Activated naive CD8-positive, alpha-beta T cell treated with anti-CD3 and anti-CD28 coated beads, Interleukin-2, amount 10 ng/mL, durations not matched to agents 7 days and 5 days (primary cell): ENCODE measurements at places on chromosomes 2 and 18.

DNA sequence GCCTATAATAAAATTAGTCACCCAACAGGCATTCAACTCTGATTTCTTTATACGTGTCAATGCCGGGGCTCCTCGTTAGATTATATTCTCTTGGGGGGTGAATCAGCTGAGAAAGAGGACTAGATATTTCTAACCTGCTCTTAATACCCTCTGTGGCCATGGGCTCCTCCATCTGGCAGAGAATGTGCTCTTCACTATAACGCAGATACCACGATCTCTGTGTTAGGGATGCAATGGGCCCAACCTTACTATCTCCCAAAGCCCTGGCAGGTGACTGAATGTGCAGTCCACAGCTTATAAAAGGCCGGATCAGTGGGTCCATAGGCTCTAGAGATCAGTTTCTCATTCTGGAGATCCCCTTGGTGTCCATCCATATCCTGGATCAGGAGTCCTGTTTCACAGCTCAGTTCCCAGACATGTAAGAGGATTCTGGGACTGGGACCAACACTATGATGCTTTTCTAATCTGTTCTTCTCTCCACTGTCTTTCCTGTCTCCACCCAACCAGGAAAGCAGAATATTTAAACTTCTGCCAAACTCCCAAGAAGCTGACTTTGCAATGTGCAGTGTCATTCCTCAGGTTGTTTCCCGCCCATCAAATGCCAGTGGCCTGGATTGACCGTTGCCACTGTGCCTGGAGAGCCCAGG is 71.4 kb upstream of the CELF4 start:
- DNase-seq = no peak
- H3K4me1 ChIP-seq = no peaks in the 10 kb centered on the region
- no peak overlapping the region for H3K27ac ChIP-seq
- no peak overlapping the region for H3K4me3 ChIP-seq
- H3K27me3 ChIP-seq = no peaks in the 10 kb centered on the region

DNA sequence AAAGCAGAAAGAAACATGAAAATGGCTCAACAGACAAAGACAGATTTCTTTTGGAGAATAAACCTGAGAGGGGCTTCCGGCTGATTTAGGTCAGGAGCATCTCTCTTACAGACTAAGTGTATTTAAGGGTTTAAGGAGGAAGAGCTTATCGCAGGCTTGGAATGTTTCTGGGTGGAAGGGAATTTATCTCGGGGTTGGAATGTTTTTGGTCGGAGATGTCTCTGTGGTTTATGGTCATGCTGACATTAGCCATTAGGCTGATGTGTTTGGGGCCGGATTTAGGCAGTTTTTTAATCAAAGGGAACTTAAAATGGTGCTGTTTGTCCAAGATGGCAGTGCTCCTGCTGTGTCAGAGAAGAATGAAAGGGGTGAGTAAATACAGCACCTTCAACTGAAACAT is 14.4 kb upstream of the PSMA8 start:
- DNase-seq = no peak
- peaks cover 3% of the 10 kb centered on the region for H3K27me3 ChIP-seq
- no peak overlapping the region for H3K27ac ChIP-seq
- H3K36me3 ChIP-seq = no peaks in the 10 kb centered on the region
- H3K4me1 ChIP-seq = no peaks in the 10 kb centered on the region
- H3K4me3 ChIP-seq = no peak overlapping the region

DNA sequence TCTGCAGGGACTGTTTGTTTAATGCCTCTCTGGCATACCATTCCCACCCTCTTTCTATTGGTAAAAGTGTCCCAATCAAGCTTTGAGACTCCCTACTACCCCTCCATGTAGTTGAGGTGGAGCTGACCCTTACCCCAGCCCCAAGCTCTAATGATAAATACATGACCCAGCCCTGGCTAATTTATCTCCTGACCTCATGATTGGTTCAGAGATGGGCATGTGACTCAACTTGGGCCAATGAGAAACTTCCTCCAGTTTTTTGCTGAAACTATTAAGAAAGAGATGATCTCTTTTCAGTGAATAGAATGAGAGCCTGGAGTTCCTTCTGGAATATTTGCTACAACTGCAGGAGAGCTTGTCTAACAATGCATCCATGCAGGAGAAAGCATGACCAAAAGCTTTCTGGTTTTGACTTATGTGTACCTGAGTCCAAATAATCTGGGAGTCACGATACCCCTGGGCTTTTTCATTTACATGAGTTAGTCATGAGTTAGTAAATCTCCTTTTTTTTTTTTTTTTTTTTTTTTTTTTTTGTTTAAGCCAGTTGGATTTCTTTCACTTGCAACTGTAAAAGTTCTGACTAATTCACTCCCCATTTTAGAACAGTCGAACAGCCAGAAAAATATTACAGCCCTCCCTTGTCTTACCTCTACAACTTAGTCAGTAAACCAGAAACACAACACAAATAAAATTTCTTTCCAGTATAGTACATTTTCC is 66.5 kb upstream of the TLK1 start:
- no peak overlapping the region for H3K27ac ChIP-seq
- no peaks in the 10 kb centered on the region for H3K27me3 ChIP-seq
- peaks cover 3% of the 10 kb centered on the region for H3K36me3 ChIP-seq
- no peak for DNase-seq

DNA sequence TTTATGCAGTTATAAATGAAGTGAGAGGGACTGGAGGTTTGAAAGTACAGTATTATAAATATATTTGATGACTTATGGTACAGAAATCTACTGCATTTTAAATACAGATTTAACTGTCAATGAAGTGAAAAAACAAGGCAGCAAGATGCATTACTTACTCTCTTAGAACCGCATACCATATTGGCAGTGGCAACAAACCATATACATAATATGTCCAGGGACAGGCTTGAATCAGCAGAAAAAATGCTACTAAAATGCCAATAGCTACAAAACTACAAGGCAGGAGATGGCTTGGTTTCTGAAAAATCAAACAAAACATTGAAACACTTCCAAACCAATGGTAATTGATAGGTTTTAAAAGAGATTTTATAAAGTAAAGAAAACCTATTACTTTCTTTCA is 77.2 kb downstream of the PIGN start:
- H3K36me3 ChIP-seq = no peaks in the 10 kb centered on the region
- H3K27ac ChIP-seq = no peak overlapping the region
- no peaks in the 10 kb centered on the region for H3K27me3 ChIP-seq
- no peak overlapping the region for H3K4me3 ChIP-seq
- no peak for DNase-seq

- no peak overlapping the region for H3K27ac ChIP-seq
- no peak for DNase-seq
- H3K36me3 ChIP-seq = no peaks in the 10 kb centered on the region
- H3K4me1 ChIP-seq = peaks cover 4% of the 10 kb centered on the region
These were observed 156.8 kb upstream of the STK17B start for GRCh38 chr2:196328088-196328680.

GRCh38 chr2:32993005-32993539 is 46.3 kb downstream of the LTBP1 start:
- DNase-seq = no peak
- H3K36me3 ChIP-seq = no peaks in the 10 kb centered on the region
- H3K4me3 ChIP-seq = no peak overlapping the region
- no peak overlapping the region for H3K27ac ChIP-seq
- no peaks in the 10 kb centered on the region for H3K4me1 ChIP-seq

DNA sequence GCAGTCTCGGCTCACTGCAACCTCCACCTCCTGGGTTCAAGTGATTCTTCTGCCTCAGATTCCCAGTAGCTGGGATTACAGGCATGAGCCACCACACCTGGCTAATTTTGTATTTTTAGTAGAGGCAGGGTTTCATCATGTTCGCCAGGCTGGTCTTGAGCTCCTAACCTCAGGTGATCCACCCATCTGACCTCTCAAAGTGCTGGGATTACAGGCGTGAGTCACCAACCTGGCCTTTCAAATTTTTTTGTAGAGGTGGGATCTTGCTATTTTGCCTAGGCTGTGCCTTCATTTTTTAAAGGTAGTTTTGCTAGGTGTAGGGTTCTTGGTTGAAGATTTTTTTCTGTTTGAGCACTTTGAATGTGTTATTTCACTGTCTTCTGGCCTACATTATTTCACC is 6.2 kb downstream of the HAUS1 start:
- peaks cover 38% of the 10 kb centered on the region for H3K36me3 ChIP-seq
- H3K4me1 ChIP-seq = peaks cover 12% of the 10 kb centered on the region
- no peak for DNase-seq
- no peaks in the 10 kb centered on the region for H3K27me3 ChIP-seq

GRCh38 chr2:118881490-118882129 is 34.2 kb upstream of the EN1 start:
- no peak overlapping the region for H3K27ac ChIP-seq
- H3K4me1 ChIP-seq = peaks cover 15% of the 10 kb centered on the region
- peaks cover 9% of the 10 kb centered on the region for H3K27me3 ChIP-seq
- peak; percentile 68 for DNase-seq

DNA sequence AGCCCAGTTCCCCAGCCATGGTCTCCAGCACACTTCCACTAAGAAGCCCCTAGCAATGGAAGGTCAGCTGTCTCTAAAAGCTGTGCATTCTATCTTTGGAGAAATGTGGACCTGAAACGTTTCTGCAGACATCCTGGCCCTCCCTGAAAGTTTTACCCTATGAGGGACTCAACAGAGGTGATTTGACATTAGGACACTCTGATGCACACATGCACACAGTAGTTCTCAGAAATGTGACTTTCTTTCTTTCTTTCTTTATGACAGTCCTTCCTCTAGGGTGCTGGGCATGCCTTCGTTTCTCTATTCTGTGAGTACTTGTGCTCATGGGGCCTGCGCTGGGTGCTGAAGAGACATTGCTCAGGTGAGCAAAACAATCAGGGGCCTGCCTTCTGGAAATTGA is 857.3 kb downstream of the RNF144A start:
- H3K27me3 ChIP-seq = no peaks in the 10 kb centered on the region
- H3K4me3 ChIP-seq = no peak overlapping the region
- H3K27ac ChIP-seq = no peak overlapping the region
- DNase-seq = no peak
- H3K36me3 ChIP-seq = peaks cover 3% of the 10 kb centered on the region

DNA sequence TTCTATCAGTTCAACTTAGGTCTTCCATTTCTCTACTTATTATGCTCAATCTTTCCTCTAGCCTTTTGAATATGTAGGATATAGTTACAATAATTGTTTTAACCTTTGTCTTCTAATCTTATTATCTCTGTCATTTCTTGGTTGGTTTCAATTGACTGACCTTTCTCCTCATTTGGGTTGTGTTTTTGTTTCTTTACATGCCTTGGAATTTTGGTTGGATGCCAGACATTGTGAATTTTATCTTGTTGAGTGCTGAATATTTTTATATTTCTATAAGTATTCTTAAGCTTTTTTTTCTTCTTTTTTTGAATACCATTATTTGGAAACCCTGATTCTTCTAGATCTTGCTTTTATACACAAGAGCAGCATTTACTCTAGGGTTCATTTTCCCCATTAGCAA is 30.7 kb upstream of the TMEM247 start:
- H3K27ac ChIP-seq = no peak overlapping the region
- no peaks in the 10 kb centered on the region for H3K4me1 ChIP-seq
- peaks cover 4% of the 10 kb centered on the region for H3K36me3 ChIP-seq
- H3K4me3 ChIP-seq = no peak overlapping the region

GRCh38 chr2:230931556-230932231 is 6.7 kb upstream of the GPR55 start:
- peak; percentile 23 for DNase-seq
- H3K4me3 ChIP-seq = no peak overlapping the region
- peaks cover 28% of the 10 kb centered on the region for H3K4me1 ChIP-seq
- H3K36me3 ChIP-seq = peaks cover 6% of the 10 kb centered on the region
- no peak overlapping the region for H3K27ac ChIP-seq
- H3K27me3 ChIP-seq = peaks cover 5% of the 10 kb centered on the region

DNA sequence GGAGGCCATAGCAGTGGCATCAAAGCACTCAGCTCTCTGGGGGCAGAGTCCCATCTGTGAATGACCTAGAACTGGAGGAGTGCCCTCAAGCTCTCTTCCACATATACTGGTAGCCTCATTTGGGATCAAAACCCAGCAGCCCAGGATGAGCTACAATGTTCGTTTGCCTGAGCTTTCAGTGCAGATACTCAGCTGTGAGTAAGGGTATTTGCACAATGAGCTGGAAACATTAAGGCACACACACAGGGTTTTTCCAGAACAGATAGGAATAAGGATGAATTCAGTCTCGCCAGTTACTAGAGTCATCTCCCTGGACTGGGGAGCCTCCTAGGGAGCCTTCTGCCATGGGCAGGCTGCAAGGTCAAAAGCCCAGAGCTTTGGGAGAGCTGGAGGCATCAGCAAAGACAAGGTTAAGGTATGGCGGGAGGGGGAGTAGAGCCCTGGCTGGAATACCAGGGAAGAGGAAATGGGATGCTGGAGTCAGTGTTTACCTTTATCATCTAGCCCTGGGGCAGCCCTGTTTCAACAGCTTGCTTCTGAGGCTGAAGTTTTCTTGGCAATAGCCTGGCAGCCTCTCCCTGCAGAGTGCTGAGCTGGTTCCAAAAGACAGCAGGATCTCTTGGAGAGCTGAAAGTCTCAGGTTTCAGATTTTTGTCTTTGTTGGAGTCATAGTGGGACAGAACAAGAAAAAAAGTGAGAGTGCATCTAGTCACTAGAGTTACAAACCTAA is 187.7 kb downstream of the LOXHD1 start:
- DNase-seq = no peak
- H3K4me3 ChIP-seq = no peak overlapping the region
- H3K36me3 ChIP-seq = no peaks in the 10 kb centered on the region
- peaks cover 24% of the 10 kb centered on the region for H3K27me3 ChIP-seq
- H3K4me1 ChIP-seq = peaks cover 2% of the 10 kb centered on the region

GRCh38 chr2:65754219-65754618 is 321.8 kb upstream of the SPRED2 start:
- no peaks in the 10 kb centered on the region for H3K4me1 ChIP-seq
- no peaks in the 10 kb centered on the region for H3K36me3 ChIP-seq
- no peaks in the 10 kb centered on the region for H3K27me3 ChIP-seq

GRCh38 chr2:100239486-100240210 is 82.7 kb downstream of the LONRF2 start:
- H3K4me1 ChIP-seq = peaks cover 12% of the 10 kb centered on the region
- no peaks in the 10 kb centered on the region for H3K36me3 ChIP-seq
- no peak overlapping the region for H3K4me3 ChIP-seq

DNA sequence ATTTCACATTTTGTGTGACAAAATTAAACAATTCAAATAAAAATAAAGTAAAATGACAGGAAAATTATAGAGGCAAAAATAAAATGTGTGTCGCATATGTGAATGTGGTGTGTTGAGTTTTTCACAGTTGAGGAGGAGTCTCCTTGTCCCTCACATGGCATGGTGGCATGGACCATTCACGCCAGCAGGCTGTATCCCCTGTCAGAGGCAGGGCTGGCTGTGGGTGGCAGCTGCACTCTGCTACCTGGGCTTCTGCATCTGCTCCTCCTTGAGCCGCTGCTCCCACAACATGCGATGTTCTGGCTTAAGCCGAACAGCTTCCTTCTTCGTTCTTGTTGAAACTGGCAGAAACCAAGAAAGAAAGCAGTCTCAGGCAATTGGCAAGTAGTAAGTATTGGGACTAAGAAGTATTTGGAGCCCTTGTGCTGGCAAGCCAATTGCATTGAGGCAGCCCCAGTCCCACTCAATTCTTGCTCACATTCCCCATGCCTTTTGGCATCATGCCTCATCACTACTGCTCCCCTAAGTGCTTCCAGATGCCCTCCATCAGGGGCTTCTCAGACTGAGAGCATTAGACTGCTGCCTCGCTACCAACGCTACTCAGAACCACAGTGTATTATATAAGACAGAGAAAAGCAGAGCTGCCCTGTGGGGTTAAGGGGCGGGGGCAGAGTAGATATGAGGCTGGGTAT is 177.9 kb upstream of the NABP1 start:
- H3K4me1 ChIP-seq = no peaks in the 10 kb centered on the region
- no peak overlapping the region for H3K27ac ChIP-seq
- no peaks in the 10 kb centered on the region for H3K36me3 ChIP-seq
- no peak for DNase-seq
